Progenitor cell of endocrine pancreas (in vitro differentiated cells): ENCODE measurements at places on chromosomes 5 and 9.

GRCh38 chr5:170632985-170633234, 129.1 kb downstream of the KCNIP1 start:
- H3K27ac ChIP-seq, result peak overlapping the region; percentile 96
- H3K27me3 ChIP-seq, result peaks cover 15% of the 10 kb centered on the region
- H3K4me3 ChIP-seq, result peak overlapping the region; percentile 68
- peaks cover 16% of the 10 kb centered on the region for H3K4me1 ChIP-seq
- no peaks in the 10 kb centered on the region for H3K36me3 ChIP-seq

- H3K4me1 ChIP-seq, result peaks cover 3% of the 10 kb centered on the region
- H3K36me3 ChIP-seq, result no peaks in the 10 kb centered on the region
- no peak overlapping the region for H3K27ac ChIP-seq
- no peak for DNase-seq
- no peak overlapping the region for H3K4me3 ChIP-seq
These were observed 7.8 kb downstream of the HSD17B3 start for GRCh38 chr9:96294159-96294545.

- H3K27ac ChIP-seq, result no peak overlapping the region
- peaks cover 5% of the 10 kb centered on the region for H3K4me1 ChIP-seq
- DNase-seq, result no peak
- no peak overlapping the region for H3K4me3 ChIP-seq
These were observed 12.5 kb downstream of the C5orf46 start for GRCh38 chr5:147893820-147894219.

DNA sequence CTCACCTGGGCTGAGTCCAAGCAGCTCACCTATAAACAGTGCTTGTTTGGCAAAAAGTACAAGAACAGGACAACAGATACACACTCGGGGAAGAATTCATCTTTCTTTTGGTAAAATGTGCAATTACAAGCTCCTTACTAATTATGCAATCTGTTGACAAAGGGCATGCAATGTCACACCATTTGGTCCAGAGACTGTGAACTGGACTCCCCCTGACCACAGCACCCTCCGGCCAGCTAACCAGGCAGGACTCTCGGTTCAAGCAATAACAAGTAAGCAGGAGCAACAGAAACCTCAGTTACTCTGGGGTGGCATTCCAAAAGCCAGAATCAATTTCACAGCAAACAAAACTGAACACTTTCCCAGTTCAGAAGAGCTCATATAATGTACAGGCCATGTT, 113.8 kb downstream of the GNAQ start:
- H3K36me3 ChIP-seq, result peaks cover 23% of the 10 kb centered on the region
- H3K4me1 ChIP-seq, result peaks cover 16% of the 10 kb centered on the region
- no peaks in the 10 kb centered on the region for H3K27me3 ChIP-seq
- peak overlapping the region; percentile 50 for H3K27ac ChIP-seq
- no peak for DNase-seq

DNA sequence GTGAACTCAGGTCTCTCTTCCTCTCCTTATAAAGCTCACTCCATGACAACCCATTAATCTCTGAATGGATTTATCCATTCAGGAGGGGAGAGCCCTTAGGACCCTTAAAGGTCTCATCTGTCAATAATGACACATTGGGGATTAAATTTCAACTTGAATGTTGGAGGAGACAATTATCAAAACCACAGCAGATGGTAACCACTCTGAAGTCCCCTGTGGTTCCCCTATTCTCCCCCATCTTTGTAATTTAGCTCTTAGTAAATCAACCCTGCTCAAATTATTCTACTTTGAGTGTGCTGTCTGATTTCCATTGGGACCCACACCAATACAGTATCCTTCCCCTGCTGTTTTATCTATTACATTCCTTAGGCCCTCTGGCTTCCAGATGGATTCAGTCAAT, 72.0 kb upstream of the RAI14 start:
- DNase-seq, result no peak
- no peak overlapping the region for H3K27ac ChIP-seq
- no peak overlapping the region for H3K4me3 ChIP-seq
- H3K36me3 ChIP-seq, result peaks cover 3% of the 10 kb centered on the region

- peaks cover 3% of the 10 kb centered on the region for H3K27me3 ChIP-seq
- no peak for DNase-seq
- H3K4me1 ChIP-seq, result no peaks in the 10 kb centered on the region
- no peaks in the 10 kb centered on the region for H3K36me3 ChIP-seq
These were observed 139.3 kb upstream of the TLE4 start for GRCh38 chr9:79432485-79432884.

GRCh38 chr9:134208310-134208841, 44.0 kb upstream of the RNU6ATAC start:
- peaks cover 4% of the 10 kb centered on the region for H3K4me1 ChIP-seq
- peak overlapping the region; percentile 29 for H3K27ac ChIP-seq
- H3K27me3 ChIP-seq, result no peaks in the 10 kb centered on the region
- DNase-seq, result no peak
- H3K36me3 ChIP-seq, result no peaks in the 10 kb centered on the region

GRCh38 chr9:81626511-81626910, 62.8 kb downstream of the TLE1 start:
- no peak overlapping the region for H3K4me3 ChIP-seq
- DNase-seq, result no peak
- H3K4me1 ChIP-seq, result peaks cover 40% of the 10 kb centered on the region
- H3K36me3 ChIP-seq, result peaks cover 10% of the 10 kb centered on the region
- H3K27me3 ChIP-seq, result no peaks in the 10 kb centered on the region
